Stimulated activated CD4-positive, alpha-beta T cell treated with anti-CD3 and anti-CD28 coated beads, Interleukin-12 subunit alpha, Interleukin-12 subunit beta, amount 100 ng/mL, for 24 hours (primary cell): ENCODE measurements at places on chromosomes 12 and 14.

- peak; percentile 10 for DNase-seq
Measured at GRCh38 chr14:75230140-75230792, 48.4 kb upstream of the FOS start.

GRCh38 chr12:104846056-104846767 is 111.9 kb downstream of the SLC41A2 start:
- no peak for DNase-seq

- DNase-seq = no peak
Measured at GRCh38 chr14:63573581-63573980, 30.4 kb upstream of the PPP2R5E start.

DNA sequence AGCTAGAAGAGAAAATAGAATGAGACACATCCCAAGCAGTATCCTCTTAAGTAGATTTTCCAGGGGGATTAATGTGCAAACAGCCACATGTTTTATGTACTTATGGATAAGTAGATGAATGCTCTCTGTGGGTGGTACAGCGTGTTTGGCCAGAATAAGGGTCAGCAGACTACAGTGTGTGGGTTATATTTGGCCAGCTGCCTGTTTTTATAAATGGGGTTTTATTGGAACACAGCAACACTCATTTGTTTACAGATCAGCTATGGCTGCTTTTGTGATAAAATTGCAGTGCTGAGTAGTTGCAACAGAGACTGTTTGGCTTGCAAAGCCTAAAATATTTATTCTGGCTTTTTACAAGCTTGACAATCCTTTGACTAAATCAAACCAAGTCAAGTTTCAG is 780.2 kb upstream of the SEL1L start:
- no peak for DNase-seq

DNA sequence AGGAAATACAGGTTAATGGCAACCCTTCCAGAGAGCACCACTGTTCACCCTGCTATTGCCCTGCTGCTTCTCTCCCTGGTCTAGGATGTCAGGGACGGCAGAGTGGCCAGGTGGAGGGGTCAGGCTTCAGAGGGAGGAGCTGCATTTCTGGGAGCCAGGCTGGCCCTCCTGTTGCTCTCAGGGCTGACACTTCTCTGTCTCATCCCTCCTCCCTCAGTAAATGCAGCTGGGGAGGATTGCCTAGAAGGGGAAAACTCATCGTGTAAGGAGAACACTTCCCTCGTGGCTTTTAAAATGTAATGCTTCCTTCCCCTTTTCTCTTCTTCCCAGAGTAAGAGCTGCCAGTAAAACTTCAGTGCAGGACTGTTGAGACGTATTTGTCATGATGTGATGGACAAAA is 20.8 kb downstream of the SUSD6 start:
- DNase-seq = no peak

GRCh38 chr12:15270591-15270990 is 49.4 kb upstream of the RERG start:
- DNase-seq = no peak

GRCh38 chr12:77995436-77996167 is 164.9 kb downstream of the NAV3 start:
- no peak for DNase-seq

DNA sequence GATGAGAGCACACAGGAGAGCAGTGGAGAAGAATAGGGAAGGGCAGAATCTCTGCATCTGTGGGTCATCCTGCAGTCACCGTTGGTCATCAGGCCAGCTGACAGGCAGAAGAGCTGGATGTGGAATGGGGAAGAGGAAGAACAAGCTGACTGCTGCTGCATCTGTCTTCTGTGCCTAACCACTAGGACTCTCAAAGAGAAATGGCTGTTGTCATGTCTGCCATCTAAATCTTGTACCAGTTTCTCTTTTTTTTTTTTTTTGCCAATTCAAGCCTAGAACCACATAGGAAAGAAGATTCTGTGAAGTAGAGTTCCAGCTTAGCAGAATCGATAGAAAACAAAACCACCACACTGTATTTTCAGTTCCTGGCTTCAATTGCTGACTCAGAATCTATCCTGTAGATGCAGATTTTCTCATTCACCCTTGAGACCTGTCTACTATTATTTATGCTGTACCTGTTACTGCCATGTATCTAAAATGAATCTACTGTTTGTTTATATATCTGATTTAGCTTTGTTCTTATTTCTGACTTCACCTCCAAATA is 421.9 kb upstream of the PRICKLE1 start:
- DNase-seq = no peak

DNA sequence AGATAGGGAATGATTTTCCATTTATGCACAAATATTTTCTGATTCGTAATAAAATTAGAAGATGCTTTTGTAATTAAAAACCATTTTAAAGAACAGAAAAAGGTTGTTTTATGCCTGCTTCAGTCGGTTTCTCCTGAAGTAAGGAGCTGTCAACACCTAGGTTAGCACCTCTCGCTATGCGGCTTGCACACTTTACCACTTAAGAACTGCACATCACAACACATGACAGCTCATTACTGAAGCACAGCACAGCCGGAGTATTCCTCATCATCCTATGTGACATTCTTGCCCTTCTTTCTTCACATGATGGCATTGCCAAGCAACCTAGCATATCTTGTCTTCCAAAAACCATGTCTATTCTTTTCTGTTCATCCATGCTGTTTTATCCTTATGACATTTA is 5.4 kb upstream of the WIF1 start:
- DNase-seq = no peak

DNA sequence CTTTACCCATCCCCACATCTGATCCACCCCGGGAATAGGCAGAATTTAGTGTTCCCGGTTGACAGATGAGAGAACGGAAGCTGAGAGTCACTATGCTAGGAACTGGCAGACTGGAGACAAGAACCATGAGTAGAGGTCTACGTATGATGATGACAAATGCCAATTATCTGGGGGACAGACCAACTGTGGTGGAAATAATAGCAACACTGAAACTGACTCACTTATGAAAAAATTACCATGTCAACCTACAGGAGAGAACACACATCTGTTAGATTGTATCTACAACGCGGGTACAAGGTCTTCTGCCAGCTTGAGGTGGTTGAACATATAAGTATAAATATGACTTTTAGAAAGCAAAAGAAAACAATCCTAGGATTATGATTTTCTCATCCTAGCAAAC is 15.4 kb upstream of the SELPLG start:
- DNase-seq = no peak

GRCh38 chr14:80231702-80232101 is 20.4 kb upstream of the DIO2 start:
- DNase-seq = no peak

DNA sequence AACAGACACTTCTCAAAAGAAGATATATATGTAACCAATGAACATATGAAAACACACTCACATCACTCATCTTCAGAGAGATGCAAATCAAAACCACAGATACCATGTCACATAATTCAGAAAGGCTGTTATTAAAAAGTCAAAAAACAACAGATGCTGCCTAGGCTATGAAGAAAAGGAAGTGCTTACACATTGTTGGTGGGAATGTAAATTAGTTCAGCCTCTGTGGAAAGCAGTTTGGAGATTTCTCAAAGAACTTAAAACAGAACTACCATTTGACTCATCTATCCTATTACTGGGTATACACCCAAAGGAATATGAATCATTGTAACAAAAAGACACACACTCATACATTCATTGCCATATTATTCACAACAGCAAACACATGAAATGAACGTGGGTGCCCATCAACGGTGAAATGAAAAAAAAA is 35.1 kb downstream of the EIF2S3B start:
- DNase-seq = no peak

- no peak for DNase-seq
Measured at GRCh38 chr12:7994731-7995205, 37.7 kb upstream of the FOXJ2 start.

GRCh38 chr12:98471085-98471484 is 44.3 kb upstream of the TMPO start:
- no peak for DNase-seq

DNA sequence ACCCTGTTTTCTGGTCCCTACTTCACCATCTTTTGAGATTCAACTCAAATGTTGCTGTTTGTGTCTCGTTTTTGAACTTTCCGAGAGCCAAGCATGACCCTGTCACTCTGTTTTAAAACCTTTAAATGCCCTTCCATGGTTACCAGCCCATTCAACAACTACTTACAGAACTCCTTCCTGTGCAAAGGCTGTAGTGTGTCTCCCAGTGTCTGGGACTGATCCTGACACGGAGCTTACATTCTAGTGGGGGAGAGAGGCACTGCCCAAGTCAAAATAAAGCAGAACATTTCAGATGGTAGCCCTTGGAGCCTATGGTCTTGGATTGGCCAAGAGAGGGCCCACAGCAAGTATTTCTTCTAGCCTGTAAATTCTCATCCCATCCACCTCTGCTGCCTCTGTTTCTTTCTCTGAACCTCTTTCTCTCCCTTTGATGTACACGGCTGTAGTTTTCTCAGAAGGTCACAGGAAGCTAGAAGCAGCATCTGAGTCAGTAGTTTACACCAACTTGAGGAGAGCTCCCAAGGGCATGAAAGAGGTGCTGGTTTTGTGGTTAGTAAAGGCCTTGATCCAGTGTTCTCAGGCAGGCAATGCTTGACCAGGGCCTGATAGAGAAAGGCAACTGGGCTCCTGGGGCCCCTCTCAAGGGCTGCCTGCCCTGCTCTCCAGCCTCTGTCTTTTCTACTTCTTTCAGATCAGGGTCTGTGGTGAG is 42.3 kb upstream of the SLC24A4 start:
- no peak for DNase-seq

DNA sequence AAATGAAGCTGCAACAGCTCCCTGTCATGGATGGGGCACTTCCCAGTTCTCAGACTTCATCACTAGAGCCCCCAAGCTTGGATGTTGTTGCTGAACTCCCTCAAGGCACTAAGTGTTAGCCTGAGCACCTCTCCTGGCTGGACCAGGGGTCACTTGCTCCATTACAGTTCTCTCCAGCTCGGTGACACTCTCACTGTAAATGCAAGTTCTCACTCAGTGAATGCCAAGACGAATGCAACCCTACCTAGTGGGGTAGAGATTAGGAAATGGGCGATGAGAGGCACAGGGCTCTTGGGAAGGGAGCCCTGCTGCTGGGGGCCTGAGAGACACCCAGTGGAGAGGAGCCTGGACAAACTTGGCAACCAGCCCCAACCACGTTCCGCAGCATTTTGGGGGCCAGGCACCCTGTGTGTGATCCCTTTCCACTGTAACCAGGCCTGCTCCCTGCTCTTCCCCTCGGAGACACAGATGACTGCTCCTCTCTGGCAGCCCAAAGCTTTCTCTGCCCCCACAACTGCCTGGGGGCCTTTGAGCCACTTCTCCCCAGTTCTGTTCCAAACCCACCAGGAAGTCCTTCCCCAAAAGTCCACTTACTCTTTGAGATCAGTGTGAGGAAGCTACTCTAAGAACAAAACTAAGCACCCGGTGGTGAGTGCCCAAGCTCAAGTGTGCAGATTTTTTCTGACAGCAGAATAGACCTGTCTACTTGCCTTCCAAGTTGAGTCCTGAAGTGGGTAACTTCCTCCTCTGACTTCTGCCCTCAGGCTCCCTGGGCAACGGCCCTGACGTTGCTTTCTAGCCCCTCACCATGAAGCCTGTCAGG is 8.0 kb upstream of the SELPLG start:
- DNase-seq = no peak

- no peak for DNase-seq
Measured at GRCh38 chr12:59699421-59700152, 103.8 kb downstream of the SLC16A7 start.

GRCh38 chr14:31228533-31228932 is 20.9 kb upstream of the HECTD1 start:
- DNase-seq = no peak

DNA sequence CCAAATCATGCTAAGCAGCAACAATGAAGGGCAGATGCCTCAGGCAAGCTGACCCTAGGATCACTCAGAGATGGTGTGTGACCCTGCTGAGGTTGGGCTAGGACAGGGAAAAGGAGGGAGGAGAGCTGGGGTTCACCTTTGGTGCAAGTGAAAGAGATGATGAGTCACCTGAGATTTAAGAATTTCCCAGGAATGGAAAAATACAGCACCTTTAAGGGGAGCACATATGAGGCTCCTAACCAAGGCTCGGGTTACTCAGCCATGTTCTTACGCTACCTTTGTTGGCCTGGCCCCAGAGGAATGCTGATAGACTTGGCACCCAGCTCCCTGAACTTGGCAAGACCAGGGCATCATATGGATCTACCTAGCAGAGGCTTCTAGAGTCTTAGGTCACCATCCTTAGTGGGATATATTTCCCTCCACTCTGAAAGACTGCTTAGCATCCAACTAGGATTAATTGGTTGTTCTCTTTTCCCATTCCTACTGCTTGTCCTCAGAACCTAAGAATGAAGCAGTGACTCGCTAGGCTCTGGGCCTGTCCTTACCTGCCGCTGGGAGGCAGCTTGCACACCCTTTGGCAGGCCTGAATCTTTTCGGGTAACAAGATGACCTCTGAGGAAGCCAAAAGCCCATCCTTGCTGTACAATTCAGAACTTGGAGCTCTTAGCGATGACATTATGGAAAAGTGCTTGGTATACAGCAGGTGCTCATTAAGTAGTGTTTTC is 4.0 kb upstream of the NAA25 start:
- no peak for DNase-seq

DNA sequence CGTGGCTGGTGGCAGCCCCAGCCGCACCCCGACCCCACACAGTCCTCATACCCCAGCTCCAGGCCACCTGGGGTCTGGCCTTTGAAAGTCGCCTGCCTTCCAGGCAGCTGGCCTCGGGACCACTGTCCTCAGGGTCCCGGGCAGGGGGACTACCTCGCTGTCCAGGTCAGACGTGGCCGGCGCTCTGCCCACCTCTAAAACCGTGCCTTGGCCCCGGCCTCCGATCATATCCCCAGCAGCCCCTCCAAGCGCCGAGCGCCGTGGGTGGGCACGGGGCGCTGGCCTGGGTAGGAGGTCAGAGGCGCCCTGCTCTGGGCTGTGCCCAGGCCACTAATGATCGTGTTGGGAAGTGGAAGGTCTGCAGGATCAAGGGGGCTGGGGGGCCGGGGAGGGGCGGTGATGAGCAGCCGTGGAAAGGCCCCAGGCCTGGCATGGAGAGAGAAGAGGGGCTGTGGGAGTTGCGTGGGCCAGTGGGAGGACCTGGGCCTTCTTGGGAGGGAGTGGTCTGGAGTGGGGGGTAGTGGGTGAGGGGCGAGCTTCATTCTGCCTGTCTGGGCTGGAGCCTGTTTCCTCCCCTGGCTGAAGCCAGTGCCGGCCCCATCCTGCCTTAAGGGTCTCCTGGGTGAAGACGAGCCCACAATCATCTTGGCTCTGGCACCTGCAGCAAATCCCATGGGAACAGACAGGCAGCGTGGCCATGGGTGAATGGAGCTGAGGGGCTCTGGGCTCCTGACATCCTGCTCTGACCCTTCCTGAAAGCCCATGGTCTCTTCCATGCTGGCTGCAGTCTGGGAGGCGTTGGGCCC is 4.9 kb downstream of the TMEM121 start:
- no peak for DNase-seq

DNA sequence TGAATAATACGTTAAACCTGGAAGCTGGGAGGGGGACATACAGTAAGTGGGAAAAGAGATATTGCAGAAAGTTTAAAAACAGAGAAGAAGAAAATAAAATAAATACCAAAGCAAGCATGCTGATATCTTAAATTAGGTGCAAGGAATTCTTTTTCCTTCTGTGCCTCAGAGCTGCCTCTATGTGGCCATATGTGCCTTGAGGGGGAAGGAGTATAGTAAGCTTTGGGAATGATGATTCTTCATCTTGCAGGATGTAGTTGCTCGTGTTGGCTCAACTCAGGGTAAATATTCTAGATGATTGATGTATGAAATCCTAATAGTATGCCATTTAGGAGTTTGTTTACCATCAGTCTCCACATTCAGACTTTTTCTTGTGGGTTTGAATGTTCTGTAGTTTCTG is 251.4 kb downstream of the RGS6 start:
- no peak for DNase-seq

- DNase-seq = no peak
Measured at GRCh38 chr12:113060336-113060960, 3.9 kb downstream of the DTX1 start.

- DNase-seq = no peak
Measured at GRCh38 chr14:77717608-77718305, 9.9 kb downstream of the SLIRP start.
